Stimulated activated CD8-positive, alpha-beta memory T cell treated with anti-CD3 and anti-CD28 coated beads, Interleukin-4, amount 100 ng/mL, for 1 hour (primary cell): ENCODE measurements at places on chromosomes 2 and 18.

GRCh38 chr2:62208758-62209114 lies 12.8 kb downstream of the B3GNT2 start:
- DNase-seq = no peak

GRCh38 chr2:224062481-224063297 lies 23.6 kb upstream of the SERPINE2 start:
- DNase-seq = no peak

GRCh38 chr2:190696792-190697398 lies 48.0 kb downstream of the NAB1 start:
- DNase-seq = no peak

DNA sequence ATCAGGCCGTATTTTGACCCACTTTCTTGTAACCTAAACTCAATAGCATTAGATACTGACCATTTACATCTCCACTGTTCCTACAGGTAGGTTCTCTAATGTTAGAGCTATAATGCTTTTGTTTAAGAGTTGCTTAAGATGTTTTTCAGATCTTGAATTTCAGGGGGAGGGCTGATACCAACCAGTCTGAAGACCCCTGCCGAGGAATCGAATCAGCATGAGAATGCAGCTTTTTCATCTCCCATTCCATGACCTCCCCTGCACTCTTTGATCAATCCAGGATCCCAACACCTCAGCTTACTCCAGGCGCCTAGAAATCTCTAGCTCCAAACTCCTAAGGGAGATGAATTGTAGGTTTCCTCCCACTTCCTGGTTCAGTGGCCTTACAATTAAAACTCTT lies 120.5 kb upstream of the MC4R start:
- no peak for DNase-seq

DNA sequence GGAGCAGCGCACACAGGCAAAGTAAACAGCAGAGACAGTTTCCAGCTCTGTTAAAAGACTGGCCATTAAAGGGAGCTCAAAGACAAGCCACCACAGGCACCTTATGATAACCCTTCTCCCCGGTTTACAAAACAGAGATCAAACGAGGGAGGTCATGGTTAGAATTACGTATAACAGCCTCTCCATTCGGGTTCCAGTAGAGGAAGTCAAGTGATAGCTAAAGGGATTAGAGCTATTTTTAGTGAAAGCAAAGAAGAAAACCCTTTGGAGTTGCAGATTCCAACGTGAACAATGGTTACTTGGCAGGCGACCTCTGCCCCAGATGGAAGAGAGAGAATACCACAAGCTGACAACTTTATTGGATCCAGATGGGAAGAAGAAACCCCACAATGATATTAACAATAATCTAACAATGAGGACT lies 31.2 kb upstream of the EDAR start:
- no peak for DNase-seq

GRCh38 chr2:44098050-44098449 lies 70.6 kb upstream of the PPM1B start:
- DNase-seq = no peak

- peak; percentile 65 for DNase-seq
Measured at GRCh38 chr2:126776692-126777619, 121.0 kb downstream of the GYPC start.

DNA sequence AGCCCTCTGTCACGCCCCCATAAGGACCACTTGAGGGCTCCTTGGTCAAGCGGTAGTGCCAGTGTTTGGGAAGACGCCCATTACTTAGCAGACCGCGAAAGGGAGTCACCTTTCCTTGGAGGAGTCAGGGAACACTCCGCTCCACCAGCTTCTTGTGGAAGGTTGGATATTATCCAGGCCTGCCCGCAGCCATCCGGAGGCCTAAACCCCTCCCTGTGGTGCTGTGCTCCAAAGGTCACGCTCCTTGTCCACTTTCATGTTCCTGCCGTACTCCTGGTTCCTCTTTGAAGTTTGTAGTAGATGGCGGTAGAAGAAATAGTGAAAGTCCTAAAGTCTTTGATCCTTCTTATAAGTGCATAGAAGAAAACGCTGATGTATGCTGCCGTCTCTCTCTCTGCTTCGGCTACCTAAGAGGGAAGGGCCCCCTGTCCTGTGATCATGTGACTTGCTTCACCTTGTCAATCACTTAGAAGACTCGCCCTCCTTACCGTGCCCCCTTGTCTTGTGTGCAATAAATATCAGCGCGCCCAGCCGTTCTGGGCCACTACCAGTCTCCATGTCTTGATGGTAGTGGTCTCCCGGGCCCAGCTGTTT lies 1.7 kb upstream of the CATIP start:
- DNase-seq = no peak
